ENCODE measurements at places on chromosomes 2 and 18. TPM values are rescaled to one million over a fixed set of nuclear protein-coding genes. Genes with fewer than 3 reads are reported as not detected.

- no peaks in the 10 kb centered on the region for H3K27me3 ChIP-seq
- H3K27ac ChIP-seq = no peak overlapping the region
- H3K4me1 ChIP-seq = no peaks in the 10 kb centered on the region
- H3K4me3 ChIP-seq = no peak overlapping the region
- H3K36me3 ChIP-seq = no peaks in the 10 kb centered on the region
Measured at GRCh38 chr2:40823478-40823877, 371.6 kb upstream of the SLC8A1 start.

UGT1A6 gene
- 33.9 TPM for total RNA-seq

GRCh38 chr2:152241948-152242729, 66.6 kb upstream of the STAM2 start:
- no peak for DNase-seq
- H3K36me3 ChIP-seq = no peaks in the 10 kb centered on the region
- H3K4me3 ChIP-seq = no peak overlapping the region
- peaks cover 19% of the 10 kb centered on the region for H3K4me1 ChIP-seq
- no peak overlapping the region for H3K27ac ChIP-seq

- H3K4me3 ChIP-seq = no peak overlapping the region
- H3K4me1 ChIP-seq = peaks cover 84% of the 10 kb centered on the region
- no peaks in the 10 kb centered on the region for H3K27me3 ChIP-seq
- H3K36me3 ChIP-seq = no peaks in the 10 kb centered on the region
Measured at GRCh38 chr2:43040084-43040854, 186.1 kb downstream of the ZFP36L2 start.

IL36RN gene
- 0.19 TPM for total RNA-seq

CHRND gene
- total RNA-seq = not detected

DNA sequence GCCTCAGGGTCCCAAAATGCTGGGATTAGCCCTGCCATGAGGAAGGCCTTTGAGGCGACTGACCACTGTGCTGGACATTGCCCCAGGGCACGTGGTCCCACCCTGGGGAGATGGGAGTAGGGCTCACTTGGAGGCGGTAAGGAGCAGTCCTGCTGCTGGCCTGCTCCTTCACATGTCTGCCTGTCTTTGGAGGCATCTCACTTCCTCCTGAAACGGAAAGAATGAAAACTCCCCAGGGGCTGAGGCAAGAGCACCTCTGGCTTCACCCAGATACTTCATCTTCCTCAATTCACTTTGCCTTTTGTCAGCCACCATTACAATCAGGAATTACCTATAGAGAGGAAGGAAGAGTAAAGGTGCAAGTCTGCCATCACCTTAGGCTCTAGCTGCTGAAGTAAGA, 59.9 kb upstream of the GATA6 start:
- peaks cover 55% of the 10 kb centered on the region for H3K4me1 ChIP-seq
- DNase-seq = no peak
- no peaks in the 10 kb centered on the region for H3K27me3 ChIP-seq
- H3K4me3 ChIP-seq = no peak overlapping the region

DNA sequence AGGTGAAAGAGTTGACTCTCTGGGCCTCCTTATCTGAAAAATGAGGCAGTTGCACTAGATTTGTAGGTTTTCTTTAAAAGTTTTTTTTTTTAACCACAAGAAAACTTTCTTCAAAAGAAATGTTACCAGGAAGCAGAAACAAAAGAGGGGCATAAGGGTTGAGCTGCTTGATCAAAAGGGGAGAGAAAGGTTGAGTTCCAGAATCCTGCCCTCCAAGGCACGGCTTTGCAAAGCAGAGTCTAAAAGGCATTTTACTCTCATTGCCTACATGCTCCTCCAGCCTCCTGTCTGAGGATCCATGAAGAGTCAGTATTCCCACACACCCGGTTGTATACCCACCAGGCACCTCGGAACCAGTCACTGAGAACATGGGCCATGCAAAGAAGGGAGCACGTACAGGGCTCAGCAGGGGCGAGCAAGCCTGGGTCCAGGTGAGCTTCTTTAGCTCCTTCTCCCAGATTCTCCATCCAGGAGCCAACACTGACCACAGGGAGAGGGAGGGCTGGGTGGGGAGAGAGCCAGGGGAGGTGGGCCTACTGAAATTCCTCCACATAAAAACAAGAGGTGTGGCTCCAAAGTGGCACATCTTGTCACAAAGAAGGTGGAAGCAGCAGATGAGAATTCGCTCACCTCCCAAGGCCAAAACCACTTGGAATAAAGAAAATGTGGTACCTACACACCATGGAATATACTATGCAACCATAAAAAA, 116.0 kb upstream of the EPC2 start:
- H3K4me3 ChIP-seq = no peak overlapping the region
- no peak for DNase-seq
- no peaks in the 10 kb centered on the region for H3K4me1 ChIP-seq
- H3K27me3 ChIP-seq = no peaks in the 10 kb centered on the region

Data from Caco-2 (cell line).